ENCODE measurements at places on chromosomes 6 and 20.

GRCh38 chr6:122081921-122082320, 317.5 kb upstream of the HSF2 start:
- no peak for DNase-seq

GRCh38 chr6:157760589-157761330, 62.3 kb upstream of the SNX9 start:
- DNase-seq: no peak

DNA sequence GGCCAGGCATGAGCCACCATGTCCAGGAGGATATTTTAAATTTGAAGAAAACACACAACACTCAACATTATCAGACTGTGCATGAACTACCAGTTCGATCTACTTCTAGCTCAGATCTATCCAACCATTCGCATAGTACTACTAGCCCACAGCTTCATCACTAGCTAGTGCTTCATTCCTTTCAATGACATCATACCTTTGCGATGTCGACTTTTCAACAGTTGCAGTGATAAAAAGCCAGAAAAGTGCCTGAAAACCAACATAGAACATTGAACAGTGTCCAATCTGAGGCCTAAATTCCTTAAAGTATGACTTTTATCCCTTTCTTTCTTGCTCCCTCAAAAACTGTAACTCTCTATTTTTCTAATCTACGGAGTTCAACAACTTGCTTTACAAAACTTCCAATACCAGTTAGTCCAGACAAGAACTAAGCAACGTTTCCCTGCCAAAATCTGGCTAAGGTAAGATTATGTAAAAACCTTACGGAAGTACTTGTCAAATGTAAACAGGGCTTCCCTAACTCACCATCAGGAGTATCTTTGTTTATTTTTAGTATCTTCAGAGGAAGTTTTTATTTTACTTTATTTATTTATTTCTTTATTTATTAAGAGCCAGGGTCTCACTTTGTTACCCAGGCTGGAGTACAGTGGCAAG, 434.0 kb upstream of the JARID2 start:
- DNase-seq: no peak

GRCh38 chr20:8346700-8347270, 214.7 kb downstream of the PLCB1 start:
- no peak for DNase-seq

- DNase-seq: peak; percentile 75
Observed at GRCh38 chr20:58086763-58087561, 141.5 kb downstream of the ANKRD60 start.

DNA sequence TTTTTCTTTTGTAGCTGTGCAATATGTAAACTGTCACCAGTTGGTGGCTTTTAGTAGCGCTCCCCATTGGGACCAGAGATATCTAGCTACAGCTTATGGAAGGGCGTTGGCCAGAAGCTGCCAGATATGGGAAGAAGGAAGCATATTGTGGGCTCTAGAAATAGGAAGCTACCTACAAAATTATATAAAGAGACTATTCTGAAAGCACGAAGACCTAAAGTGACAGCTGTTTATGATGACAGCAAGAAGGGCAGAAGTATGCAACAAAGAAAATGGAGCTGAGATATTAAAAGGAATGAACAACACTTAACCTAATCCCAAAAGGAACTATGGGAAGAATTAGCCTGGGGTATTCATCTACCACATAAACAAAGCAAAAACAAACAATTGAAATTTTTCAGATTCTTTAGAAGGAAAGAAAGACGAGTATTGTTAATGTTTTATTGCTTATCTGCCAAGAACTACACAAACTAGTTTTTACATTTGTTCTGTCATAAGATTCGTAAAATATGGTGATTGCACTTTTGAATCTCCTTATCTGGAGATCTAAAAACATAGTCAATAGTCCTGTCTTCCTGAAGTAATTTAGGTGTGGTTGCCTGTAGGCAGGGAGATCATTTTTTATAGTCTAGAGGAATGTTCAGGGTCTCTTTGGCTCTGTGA, 81.6 kb downstream of the NCOA7 start:
- no peak for DNase-seq

DNA sequence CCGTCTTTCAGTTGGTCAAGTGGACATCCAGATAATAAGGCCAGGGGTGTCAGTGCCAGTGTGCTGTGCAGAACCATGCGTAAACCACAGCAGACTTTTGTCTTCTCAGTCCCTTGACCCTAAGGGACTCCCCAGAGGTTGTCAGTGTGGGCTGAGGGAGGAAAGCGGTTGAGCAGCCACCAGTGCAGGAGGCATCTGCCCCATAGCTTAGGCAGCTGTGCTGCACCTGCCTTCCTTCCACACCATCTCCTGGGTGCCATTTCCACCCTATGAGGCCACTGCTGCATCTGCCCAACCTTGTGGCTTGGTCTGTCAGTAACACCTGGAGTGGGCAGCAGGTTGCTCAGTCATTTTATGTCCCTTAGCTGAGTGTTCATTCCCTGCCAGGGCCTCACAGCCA, 26.0 kb downstream of the PRPF6 start:
- DNase-seq: no peak

GRCh38 chr6:14524319-14524718, 406.7 kb downstream of the CD83 start:
- no peak for DNase-seq

DNA sequence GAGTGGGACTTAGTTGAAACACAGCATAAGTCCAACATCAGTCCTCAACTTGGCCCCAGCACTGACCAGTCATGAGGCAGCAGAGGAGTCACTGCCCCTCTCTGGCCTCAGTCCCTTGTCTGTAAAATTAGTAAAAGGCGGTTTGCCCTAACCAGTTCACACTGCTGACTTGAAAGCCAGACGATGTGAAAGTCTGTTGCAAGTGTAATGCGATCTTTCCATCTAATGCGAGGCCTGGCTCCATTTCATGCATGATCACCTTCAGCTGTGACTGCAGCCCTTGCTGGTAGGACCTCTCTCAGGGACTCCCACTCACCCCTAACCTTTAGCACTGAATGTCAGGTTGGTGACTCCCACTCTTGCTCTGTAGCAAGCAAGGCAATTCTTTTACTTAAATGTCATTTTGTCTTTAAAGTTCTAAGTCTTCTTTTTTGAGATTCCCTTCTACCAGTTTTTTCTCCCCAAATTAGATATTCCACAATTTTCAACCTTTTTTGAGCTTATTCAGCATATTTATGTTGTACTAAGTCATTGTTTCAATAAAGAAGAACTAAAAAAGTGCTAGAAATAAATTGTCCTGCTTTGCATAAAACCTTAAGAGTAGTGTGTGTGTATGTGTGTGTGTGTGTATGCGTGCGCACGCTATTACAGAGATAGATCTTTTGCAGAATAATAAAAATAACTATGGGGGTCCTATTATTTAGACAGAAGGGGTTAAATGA, 245.5 kb downstream of the PACRG start:
- DNase-seq: peak; percentile 15

DNA sequence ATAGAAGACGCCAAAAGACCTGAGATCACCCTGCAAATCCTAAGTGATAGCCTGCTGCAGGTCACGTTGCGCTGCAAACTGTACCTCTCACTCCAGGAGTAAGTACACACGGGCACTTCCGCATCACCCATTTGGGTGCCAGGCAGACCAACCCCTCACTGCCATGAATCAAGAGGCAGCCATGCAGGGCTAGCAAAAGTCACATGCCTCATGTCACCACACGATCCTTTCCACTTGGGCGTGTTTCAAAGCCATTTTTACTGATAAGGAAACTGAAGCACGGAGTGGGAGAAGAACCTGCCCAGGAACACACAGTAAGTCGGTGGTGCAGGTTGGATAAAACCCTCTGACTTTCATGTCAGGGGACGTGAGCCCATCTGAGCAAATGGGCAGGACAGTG, 37.0 kb downstream of the BPIFB1 start:
- DNase-seq: no peak

DNA sequence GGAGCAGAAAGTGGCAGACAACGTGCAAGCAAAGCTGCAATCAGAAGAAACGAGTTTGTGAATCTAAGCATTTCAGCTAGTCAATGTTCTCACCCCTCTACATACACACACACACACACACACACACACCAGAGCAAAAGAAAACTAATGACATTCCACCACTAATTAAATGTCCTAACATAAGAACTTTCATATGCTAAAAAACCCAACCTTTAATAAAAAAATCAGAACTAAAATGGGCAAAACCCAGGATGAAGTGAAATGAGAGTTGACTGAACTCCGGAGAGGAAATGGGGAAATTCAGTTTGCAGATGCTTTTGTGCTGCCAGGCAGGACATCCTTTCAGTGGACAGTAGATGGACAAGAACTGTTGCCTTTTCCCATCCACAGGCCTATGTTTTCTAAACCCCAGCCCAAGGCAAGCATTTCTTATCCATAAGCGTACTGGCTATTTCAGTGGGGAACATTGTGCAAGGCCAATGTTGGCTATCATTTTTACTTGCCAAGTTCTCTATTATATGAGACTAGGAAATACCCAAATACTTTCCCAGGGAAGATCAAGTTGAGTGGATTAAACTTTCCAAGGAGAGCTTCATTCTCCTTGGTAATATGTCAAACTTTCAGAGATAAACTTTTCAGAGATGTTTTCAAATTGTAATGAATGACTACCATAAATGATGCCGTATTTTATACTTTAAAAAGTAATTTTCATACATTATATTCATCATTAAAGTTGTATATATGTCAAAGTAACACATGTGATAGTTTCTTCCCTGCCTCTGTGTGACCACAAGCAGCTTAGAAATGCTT, 27.3 kb downstream of the RIN2 start:
- DNase-seq: no peak

DNA sequence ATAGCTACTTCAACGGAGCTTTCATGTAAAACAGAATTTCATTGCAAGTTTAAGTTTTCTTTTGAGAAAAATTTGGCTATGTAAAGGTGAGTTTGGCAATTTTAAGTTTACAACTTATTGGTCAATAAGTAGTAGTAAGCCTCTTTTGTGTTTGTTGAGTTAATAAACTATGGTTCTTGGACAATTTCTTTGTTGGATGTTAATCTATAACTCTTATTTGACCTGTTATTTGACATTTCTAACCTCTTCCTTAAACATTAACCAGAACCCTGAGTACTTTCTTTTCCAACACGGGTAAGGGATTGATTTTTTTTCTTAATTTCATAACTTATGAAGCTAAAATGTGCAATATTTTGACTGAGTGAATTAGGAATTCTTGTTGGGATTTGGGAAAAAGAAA, 354.4 kb downstream of the PRKN start:
- no peak for DNase-seq

- no peak for DNase-seq
Observed at GRCh38 chr20:56483970-56484369, 15.5 kb downstream of the RTF2 start.

DNA sequence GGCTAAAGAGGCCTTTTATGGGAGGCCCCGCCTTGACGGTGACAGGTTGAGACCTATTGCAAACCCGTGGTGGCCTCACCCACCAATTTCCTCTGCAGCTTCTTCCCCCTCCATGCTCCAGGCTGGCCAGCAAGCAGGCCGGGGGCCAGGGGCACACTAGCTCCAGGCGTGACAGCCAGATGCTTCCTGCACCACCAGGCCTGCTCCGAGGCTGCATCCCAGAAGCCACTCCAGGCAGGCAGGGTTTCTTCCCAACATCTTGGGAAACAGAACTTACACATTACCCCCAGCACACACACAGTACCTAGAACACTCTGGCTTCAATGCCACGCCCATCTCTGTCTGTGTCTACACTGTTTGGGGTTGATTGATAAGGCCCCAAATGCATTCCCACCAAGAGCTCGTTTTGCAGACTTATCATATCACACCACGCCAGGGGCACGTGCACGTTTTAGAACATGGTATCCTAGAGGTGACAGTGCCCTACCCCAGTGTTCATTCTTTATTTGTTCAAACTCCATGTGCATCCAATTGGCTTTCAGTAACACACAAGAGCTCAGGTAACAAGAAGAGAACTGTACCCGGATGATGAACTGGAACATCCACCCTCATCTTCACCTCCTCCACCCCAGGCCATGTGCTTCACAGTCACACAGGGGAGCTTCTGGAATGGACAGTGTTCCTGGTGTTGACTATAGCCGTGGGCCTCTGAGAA, 221.4 kb upstream of the RREB1 start:
- no peak for DNase-seq

GRCh38 chr6:162970246-162970645, 242.5 kb downstream of the PACRG start:
- DNase-seq: no peak

DNA sequence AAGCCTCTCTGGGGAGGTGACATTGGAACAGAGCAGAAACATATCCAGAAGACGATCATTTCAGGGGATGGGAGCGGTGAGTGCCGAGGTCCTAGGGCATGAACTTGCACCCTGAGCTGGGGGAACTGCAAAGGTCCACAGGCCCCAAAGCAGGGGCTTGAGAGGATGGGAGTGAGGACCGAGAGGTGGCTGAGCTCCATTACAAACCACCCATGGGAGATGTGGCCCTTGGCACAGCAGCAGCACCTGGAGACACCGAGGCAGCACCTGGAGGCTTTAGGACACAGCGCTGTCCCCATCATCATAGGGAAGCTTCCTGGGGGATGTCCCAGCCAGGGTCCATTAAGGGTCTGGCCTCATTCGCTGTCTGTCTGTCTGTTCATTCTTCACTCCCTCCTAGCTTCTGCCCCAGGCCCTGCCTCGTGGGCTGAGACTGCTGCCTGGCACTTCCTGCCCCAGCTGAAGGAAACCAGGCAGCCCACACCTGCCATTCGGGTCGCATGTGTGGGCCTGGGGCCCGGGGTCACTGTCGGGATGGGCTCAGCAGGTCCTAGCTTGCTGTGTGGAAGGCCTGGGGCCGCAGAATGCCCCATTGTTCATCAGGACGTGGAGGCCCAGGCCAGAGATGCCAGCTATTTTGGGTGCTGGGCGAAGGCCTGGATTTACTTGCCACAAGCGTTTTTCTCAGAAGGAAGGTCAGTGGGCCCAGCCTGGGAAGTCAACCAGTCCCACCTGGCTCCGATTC, 42.8 kb upstream of the STX16 start:
- DNase-seq: no peak

- DNase-seq: peak; percentile 57
Observed at GRCh38 chr20:56513161-56514150, 11.1 kb upstream of the FAM209A start.

DNA sequence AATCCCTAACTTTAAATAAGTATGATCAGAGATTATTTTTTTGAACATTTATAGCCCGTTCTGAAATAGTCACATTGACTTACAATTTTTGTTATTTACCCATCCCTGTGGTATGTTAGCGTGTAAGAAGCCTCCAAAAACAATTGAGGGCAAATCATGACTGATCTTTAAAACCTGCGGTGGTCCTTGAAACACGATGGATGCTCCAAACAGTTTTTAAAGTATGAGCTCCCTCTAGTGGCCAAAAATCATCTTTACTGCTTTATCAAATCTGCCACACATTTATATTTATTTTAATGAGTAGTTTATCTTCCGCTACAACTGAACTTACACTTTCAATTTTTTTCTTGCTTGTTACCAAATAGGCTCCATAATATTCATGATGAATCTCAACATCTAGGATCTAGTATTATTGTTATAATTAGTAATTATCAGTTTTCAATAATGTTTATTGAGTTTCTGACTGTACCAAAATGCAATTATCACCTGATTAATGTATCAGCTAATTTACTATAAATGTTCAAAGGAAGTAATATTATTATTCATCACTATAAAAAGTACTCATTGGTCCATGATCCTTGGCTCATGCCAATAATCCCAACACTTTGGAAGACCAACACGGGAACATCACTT, 52.2 kb downstream of the MARCKS start:
- peak; percentile 54 for DNase-seq
